ENCODE measurements at places on chromosomes 12 and 14.

GRCh38 chr12:4203772-4204376 lies 69.7 kb upstream of the CCND2 start:
- H3K4me1 ChIP-seq, result peaks cover 9% of the 10 kb centered on the region
- H3K27me3 ChIP-seq, result no peaks in the 10 kb centered on the region
- no peaks in the 10 kb centered on the region for H3K36me3 ChIP-seq

GRCh38 chr14:78927261-78927660 lies 757.1 kb downstream of the NRXN3 start:
- no peak overlapping the region for H3K27ac ChIP-seq
- H3K4me3 ChIP-seq, result no peak overlapping the region
- H3K27me3 ChIP-seq, result no peaks in the 10 kb centered on the region
- H3K4me1 ChIP-seq, result no peaks in the 10 kb centered on the region

DNA sequence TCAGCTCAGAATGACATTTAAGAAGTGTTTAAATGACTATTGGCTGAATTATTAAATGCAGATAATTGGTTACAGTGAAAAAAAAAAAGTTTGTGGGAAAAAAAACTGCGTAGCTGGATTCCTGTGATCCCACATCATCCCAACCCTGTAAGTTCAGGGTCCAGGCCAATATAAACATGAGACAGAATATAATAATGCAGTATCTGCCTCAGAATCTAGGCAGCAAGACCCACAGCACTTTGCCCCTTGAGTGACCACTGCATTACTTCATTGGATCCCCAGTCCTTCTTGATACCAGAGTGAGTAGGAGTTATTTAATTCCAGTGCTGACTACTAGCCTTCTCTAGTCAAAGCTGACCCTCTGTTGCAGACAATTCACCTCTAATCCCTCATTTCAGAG lies 272.6 kb downstream of the CCER1 start:
- H3K36me3 ChIP-seq, result no peaks in the 10 kb centered on the region
- no peaks in the 10 kb centered on the region for H3K27me3 ChIP-seq
- H3K4me3 ChIP-seq, result no peak overlapping the region

- peaks cover 2% of the 10 kb centered on the region for H3K4me1 ChIP-seq
- no peak for DNase-seq
- H3K36me3 ChIP-seq, result peaks cover 25% of the 10 kb centered on the region
- no peak overlapping the region for H3K4me3 ChIP-seq
- H3K27me3 ChIP-seq, result no peaks in the 10 kb centered on the region
These were observed 648 bp downstream of the ERP27 start for GRCh38 chr12:14937689-14938088.

- H3K27ac ChIP-seq, result no peak overlapping the region
- H3K36me3 ChIP-seq, result peaks cover 61% of the 10 kb centered on the region
- no peaks in the 10 kb centered on the region for H3K27me3 ChIP-seq
- H3K4me1 ChIP-seq, result no peaks in the 10 kb centered on the region
- no peak for DNase-seq
These were observed 9.2 kb downstream of the MED21 start for GRCh38 chr12:27031531-27031930.

DNA sequence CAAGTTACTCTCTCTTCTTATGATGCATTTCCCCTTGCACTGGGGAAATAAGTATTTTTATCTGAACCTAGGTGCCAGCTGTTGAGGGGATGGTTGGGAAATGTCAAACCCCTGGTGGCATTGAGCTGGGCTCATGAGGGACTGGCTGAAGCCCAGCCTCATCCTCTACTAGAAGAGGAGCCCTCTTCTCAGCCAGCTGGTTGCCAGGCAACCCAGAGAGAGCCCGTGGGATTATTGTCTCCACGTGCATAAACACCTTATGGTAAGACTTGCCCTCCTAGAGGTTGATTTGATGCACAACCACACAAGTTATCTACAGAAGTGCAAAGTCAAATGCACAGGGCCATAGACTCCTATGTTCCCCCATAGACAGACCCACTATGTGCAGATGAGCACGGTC lies 89.8 kb downstream of the WSCD2 start:
- H3K27ac ChIP-seq, result no peak overlapping the region
- no peak overlapping the region for H3K4me3 ChIP-seq
- no peaks in the 10 kb centered on the region for H3K4me1 ChIP-seq

GRCh38 chr12:59186451-59186850 lies 266.1 kb upstream of the LRIG3 start:
- no peaks in the 10 kb centered on the region for H3K36me3 ChIP-seq
- no peak overlapping the region for H3K27ac ChIP-seq
- H3K4me3 ChIP-seq, result no peak overlapping the region
- H3K4me1 ChIP-seq, result no peaks in the 10 kb centered on the region

DNA sequence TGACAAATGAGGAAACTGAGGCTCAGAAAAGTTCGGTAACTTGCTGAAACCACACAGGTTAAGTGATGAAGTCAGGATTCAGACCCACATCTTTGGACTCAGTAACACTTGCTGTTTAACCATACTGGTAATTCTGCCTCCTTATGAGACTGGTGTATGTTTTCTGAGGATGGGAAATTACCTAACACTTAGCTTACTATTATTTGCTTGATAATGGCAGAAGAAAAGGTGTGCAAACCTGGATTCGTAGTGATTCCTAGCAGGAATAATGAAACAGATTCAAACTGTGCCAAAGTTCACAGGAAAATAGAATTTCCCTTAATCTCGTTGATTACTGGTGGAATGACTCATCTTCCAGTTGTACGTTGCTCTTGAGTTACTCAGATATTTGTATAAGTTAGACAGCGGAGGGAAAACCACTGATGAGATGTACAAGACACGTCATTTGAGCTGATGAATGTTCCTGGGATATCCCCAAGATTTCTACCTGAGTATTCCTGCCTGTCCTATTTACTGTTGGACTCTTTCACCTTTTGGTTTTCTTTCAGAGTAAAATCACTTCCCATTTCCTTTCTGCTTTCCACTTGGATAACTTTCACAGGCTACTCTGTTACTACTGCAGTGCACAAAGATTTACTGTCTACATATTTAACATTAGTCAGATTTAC lies 37.5 kb downstream of the PRORP start:
- DNase-seq, result no peak
- no peak overlapping the region for H3K27ac ChIP-seq
- H3K4me1 ChIP-seq, result peaks cover 2% of the 10 kb centered on the region

DNA sequence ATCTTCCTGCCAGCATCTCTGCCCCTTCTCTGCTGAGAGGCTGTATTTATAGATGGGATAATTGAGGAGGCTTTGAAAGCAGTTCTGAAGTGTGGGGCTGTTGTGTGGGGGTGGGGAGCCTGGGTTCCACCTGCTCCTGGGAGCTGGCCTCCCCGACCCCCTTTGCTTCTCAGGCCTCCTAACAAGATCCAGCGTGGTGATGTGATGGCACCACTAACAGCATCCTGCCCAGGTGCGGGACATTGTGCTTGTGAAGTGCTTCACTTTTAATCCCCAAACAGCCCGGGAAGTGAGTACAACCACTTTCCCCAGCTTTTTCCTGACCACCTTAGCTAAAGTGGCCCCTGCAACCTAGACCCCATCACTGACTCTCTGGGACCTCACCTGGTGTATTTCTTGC lies 95.1 kb upstream of the NRXN3 start:
- H3K27ac ChIP-seq, result no peak overlapping the region
- H3K4me3 ChIP-seq, result no peak overlapping the region
- no peaks in the 10 kb centered on the region for H3K36me3 ChIP-seq
- H3K4me1 ChIP-seq, result no peaks in the 10 kb centered on the region

GRCh38 chr12:119068129-119068856 lies 87.0 kb downstream of the SRRM4 start:
- no peak for DNase-seq
- no peaks in the 10 kb centered on the region for H3K27me3 ChIP-seq
- no peak overlapping the region for H3K4me3 ChIP-seq
- no peak overlapping the region for H3K27ac ChIP-seq
- H3K4me1 ChIP-seq, result no peaks in the 10 kb centered on the region
- H3K36me3 ChIP-seq, result no peaks in the 10 kb centered on the region

DNA sequence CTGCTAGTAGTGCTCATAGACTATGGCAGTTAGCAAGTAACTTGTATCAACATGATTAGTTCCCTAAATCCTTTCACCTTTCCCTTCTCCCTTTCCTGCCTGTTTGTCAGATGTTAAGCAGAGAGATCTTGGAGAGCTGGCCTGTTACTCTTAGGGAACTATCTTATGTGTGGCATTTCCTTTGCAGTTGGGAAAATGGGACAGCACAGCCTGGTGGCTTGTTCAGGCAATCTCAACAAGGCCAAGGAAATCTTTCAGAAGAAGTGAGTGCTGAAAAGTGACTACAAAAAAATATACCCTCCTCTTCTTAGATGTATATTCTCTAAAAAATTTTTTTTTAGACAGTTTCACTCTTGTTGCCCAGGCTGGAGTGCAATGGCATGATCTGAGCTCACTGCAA lies 7.4 kb downstream of the PARP2 start:
- H3K27me3 ChIP-seq, result no peaks in the 10 kb centered on the region
- DNase-seq, result no peak
- H3K4me1 ChIP-seq, result no peaks in the 10 kb centered on the region
